Stimulated activated naive CD4-positive, alpha-beta T cell treated with Interleukin-2 at 50 U/mL for 16 hours (primary cell): ENCODE measurements at places on chromosomes 1 and 21.

GRCh38 chr21:16082038-16082816 is 352.4 kb downstream of the USP25 start:
- no peak for DNase-seq

DNA sequence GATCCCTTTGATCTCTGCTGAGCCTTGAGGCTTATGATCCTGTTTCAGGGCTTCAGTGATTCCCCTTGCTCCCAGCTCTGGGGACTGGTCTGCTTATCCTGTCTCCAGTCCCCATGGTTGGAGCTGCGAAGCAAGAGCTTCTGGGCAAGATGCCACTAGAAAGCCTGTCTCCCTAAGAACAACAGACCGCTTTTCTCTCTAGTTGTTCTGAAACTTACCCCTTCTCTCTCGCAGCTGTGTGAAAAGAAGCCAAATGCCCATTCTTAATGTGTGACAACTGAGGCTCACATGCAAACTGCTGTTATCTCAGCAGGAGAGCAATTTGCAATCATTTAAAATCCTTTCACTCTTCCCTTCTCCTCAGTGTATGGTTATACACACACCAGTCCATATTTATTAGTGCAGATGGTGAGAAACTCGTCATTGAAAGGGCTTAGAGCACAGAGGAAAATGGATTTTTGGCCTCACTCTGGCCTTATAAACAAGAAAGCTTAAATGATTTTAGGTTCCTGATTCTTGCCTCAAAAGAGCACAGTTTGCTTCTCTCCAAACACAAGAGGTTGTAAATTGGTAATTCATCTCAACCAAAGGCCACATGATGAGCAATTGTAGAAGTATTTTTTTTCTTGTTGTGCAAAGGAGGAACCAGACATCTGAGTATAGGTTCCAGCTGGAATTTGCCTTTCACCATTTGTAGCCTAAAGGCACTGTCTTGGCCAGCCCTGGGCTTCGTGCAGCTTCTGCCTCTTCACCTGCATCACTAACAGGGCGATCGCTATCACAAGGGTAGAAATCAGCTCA is 179.2 kb upstream of the LMO4 start:
- no peak for DNase-seq

DNA sequence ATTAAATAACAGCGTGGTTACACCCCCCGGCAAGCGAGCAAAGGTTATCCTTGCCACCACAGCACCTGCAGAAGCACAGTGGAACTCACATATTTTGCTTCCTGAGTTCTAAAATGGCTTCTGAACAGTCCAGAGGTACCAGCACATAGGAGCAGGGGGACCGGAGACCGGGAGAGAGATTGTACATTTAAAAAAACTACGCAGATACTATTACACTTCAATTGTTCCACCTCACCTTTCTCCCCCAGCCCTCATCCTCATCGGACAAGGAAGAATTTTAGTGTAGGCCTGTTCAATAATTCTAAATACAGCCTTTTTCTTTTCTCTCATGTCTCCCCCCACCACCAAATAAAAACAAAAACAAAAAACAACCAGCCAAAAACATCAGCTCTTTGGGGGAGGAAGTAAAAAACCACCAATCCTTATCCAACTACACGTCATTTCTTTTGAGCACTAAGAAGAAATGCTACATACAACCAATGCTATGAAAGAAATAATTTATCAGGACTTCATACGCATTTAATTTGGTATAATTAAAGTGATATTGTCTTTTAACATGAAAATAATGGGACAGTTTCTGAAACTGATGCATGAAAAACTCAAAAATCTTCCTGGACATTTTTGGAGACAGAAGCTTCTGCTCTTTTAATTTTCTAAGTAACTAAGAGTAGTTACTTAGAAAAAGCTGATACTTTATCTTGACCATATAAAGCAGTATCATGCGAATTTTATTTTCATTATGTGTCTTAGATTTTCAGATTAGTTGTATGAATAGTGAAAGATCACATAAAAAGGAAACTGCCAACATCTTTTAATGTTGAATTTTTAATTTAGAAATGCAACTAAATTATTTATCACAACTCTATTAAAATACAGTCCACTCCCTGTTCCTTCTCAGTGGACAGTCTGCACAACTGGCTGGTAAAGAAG is 9.1 kb downstream of the CDKN2C start:
- no peak for DNase-seq

DNA sequence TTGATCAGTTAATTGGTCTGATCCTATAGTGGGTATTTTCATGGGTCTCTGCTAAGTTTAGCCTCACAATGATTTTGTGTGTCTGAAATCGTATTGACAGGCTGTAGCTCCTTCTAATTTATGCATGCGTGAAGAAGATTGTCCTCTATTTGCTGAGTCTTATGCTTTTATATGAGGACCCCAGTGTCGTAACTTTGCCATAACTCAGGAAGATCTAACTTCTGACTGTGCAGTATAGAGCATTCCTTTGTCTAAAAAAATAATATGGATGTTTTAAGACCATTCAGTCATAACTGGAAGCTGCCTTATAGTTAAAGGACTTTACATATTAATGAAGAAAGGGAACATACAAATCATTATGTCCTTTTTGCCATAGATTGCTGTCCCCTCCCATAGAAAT is 73.3 kb downstream of the CAMTA1 start:
- no peak for DNase-seq

GRCh38 chr1:92817986-92818764 is 13.7 kb upstream of the RPL5 start:
- DNase-seq, result no peak

DNA sequence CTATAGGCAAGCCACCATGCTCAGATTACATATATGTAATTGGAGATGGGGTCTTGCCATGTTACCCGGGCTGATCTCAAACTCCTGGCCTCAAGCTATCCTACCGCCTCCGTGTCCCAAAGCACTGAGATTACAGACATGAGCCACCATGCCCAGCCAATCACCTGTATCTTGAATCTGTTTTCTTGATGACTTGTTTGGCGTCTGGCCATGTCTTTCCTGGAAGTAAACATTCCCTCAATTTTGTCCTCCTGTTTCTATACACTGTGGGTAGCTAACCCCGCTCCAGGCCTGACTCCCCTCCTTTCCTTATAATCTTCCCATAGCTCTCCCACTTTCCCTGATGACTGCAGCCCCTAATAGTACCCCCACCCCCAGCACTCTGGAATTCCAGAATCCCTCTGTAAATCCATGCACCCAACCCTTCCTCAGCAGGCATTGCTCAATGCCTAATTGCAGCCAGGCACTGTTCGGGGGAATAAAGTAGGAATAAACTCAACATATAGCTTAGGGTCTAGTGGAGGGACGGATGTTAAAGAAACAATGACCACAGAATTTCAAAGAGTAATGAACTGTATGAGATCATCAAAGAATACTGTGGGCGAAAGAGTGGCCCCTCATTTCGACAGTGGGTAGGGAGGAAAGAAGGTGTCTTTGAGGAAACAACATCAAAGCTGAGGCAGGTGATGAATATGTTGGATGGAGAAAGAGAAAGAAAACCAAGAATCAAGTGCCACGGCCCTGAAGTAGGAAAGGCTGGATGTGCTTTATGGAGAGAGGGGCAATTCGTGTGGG is 161.5 kb downstream of the ADSS2 start:
- no peak for DNase-seq

GRCh38 chr1:52614671-52615070 is 12.5 kb downstream of the GPX7 start:
- no peak for DNase-seq

DNA sequence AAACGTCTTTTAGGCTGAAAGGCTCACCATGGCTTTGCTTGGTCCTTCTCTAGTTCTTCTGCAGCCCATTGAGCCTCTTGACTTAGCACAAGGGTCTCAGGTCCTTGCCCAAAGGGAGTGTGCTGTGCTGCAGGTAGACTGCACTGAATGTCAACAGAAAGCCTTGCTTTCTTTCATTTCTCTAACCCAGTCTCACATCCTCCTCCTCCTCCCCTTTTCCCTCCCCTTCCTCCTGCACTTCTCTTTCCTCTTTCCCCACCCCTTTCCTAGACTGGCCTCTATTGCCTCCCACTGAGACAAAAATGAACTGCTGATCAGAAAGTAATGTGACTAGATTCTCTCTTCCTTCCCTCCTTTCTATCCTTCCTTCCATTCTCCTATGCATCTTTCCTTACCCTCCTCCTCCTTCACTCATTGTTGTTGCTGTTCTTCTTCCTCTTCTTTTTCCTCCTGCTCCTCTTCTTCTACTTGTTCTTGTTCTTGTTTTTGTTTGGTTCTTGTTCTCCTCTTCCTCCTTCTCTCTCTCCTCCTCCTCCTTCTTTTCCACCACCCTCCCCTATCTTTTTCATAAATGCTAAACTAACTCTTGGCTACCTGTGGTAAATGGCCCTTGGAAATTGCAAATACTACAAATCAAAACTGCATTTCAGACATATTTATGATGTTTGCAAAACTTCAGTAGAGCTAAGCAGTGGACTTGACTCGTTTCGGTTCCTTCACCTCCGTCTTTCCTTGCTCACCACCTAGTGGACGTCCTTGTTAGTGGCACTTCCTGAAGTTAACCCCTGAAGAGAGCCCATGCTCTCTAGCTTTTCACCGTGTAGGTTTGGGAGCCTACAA is at the start of gene SELL:
Gene SELL (minus strand): TSS at position 152 of the 840 bp plus-strand sequence. CDS start 122 bp downstream, at position 30.
- DNase-seq, result peak; percentile 59

- DNase-seq, result no peak
Measured at GRCh38 chr1:90074137-90074536, 79.2 kb downstream of the ZNF326 start.

DNA sequence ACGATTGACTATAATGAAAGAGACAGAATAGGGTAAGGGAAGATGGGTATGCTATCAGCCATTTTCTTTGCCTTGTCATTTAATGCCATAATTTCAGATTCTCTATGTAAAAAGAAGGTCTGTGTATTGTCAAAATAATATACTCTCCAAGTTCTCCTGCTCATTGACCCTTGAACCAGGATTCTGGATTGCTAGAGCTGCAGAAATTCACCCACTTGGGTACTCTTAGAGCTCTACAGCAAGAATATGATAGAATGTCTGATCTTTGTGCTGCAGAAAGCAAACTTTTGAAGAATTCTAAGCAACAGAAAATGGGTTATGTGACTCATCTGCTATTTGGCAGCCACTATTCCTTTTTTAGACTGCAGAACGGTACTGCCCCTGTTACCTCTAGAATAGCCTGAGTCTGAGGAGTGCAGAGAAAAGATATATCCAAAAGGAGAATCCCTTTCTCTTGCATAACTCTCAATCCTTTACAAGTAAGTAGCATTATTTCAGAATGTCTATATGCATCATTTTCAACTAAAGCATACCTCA is 78.2 kb upstream of the TENT5C start:
- no peak for DNase-seq

DNA sequence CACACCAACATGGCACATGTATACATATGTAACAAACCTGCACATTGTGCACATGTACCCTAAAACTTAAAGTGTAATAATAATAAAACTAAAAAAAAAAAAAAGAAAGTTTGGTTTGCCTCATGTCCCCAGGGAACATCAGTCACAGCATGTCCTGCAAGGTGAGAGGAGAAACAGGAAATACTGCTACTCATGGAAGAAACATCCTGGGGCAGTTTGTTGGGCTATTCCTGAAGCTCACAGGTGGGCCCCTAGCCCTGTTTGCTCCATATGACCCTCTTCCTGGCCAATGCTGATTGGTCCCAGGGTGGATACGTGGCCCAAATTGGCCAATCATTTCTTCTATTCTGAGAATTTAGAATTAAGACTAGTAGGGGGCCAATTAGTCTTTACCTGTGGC is 103.4 kb upstream of the ADAR start:
- DNase-seq, result no peak

- no peak for DNase-seq
Measured at GRCh38 chr1:12562955-12563576, 54.9 kb downstream of the DHRS3 start.

GRCh38 chr1:40645118-40645680 is 20.3 kb downstream of the RIMS3 start:
- DNase-seq, result no peak

GRCh38 chr1:64584479-64584878 is 114.5 kb downstream of the CACHD1 start:
- DNase-seq, result no peak
